Skeletal muscle cell (primary cell): ENCODE measurements at places on chromosomes 6 and 20.

GRCh38 chr6:44739181-44739580, 351.7 kb downstream of the CDC5L start:
- DNase-seq, result no peak

GRCh38 chr20:48241482-48241881, 456.2 kb upstream of the SULF2 start:
- no peak for DNase-seq

DNA sequence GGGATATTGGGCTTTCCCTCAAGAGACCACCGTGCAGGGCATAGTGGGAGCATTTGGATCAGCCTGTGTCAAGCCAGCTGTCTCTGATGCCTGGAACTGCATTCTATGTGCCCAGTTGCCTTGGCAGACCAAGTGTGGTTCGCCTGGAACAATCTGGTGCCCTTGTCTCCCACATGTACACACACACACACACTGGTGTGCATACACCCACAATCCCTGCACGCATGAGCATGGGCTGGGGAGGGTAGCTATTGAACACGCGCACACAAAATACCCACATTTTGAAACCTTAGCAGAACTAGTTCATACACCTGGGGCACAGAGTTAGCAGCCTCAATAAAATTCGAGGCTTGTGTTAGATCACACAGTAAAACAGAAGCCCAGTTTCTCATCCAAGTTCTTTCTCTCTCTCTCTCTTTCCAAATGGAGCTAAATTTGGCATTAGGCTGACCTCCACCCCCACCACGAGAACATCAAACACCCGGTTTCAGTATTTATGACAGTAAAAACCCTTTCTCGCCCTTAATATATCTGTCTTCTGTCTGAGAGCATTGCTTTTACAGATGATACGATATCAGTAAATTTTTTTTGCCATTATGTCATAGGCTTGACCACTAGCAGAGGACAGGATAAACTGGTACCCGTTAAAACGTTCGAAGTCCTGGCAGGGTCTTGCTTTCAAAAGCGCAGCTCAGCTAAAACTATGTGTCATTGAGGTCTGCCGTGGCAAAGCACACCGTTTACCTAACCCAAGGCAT, 18.2 kb upstream of the NFATC2 start:
- DNase-seq, result no peak

GRCh38 chr6:36979347-36979742, 6.7 kb downstream of the MTCH1 start:
- peak; percentile 15 for DNase-seq

- no peak for DNase-seq
Observed at GRCh38 chr6:87784051-87784450, 82.0 kb upstream of the AKIRIN2 start.
